Ecto neural progenitor cell (in vitro differentiated cells): ENCODE measurements at places on chromosomes 2 and 18.

- no peak for DNase-seq
These were observed 129.3 kb upstream of the CCDC68 start for GRCh38 chr18:55088561-55088960.

DNA sequence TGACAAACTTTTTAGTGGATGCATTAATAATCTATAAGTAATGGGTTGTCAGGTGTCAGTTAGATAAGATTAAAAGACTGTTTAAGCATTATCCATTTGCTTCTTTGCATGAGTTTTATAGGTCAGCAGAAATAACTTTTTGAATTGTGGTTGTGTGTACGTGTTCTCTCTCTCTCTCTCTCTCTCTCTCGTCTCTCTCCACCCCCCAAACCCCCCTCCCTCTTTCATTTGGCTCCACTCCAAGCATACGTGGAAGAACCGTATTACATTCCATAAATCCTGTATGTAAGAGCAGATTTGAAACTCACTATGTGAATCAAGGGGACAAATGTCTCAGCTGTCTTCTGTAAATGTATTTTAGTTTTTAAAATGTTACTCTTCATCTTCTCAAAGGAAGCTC lies 120.2 kb downstream of the MEIS1 start:
- no peak for DNase-seq

GRCh38 chr2:12607971-12608370 lies 108.8 kb upstream of the TRIB2 start:
- DNase-seq: no peak

GRCh38 chr18:50973367-50974126 lies 5.7 kb downstream of the ELAC1 start:
- DNase-seq: no peak

DNA sequence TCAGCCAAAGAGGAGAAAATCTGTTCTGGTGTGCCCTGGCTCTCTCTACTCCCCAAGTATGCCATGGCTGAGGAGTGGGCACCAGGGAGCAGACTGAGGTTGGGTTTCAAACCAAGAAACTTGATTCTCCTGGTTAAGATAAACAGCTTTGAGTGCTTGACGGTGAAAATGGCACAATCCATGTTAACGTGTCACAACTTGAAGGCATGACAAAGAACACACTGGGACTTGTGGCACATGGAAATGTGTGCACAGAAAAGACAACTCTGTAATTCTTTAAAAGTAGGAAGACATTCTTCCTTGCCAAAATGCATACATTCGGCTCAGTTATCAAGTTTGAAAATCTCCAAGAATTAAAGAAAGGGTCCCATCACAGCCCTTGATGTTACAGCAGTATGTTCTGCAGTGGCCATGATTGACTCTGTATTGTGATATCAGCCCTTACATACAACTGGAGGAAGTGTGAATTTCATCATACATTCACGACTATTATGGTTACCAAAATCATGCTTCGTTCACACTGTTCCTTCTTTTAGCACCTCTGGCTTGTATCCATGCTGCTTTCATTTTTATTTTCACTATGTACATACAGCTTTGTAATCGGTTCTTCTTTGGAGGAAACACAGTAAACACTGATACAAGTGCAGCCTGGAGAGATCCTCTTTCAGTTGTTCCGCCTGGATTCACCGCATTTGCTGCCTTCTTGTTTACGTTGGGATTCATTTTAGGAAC lies 15.6 kb upstream of the ACTG2 start:
- DNase-seq: no peak

GRCh38 chr18:54958704-54959625 lies at the start of gene CCDC68:
Gene CCDC68, minus strand, starts transcription at chr18:54959461. Its CDS starts 16,670 bp downstream, at chr18:54942791.
- peak; percentile 61 for DNase-seq

DNA sequence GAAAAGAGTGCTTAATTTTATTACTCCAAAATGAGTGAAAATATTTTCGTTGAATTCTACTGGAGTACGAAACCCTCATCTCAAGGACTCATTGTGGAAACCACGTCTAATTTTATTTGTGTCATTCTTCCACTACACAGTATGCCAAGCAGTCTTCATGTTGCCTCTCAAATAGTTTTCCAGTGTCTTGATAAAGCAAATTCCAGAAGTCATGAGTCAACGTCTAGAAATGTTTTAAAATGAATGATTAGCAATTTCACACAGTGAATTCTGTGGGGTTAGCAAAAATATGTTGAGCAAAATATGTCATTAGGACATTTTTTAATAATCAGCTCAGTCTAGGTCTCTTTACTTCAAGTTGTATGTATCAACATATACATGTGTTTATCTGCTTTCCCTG lies 865.5 kb downstream of the DSC3 start:
- no peak for DNase-seq

GRCh38 chr18:63366213-63367052 lies 573 bp downstream of the KDSR start:
- no peak for DNase-seq

DNA sequence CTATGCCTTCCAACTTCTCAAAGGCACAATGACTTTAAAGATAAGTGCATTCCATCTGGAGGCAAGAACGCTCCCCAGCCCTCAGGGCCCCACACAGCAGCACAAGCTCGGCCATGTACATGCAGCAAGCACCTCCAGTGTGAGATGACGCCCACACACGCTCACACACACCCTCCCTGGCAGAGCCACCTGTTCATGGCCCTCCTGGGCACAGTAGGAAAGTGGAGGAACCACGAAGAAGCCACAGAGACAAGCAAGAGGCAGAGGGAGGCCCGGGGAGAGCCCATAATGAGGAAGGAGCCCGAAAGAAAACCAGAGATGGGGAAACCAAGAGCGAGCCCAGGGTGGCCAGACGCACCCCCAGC lies 21.7 kb downstream of the BIN1 start:
- no peak for DNase-seq

DNA sequence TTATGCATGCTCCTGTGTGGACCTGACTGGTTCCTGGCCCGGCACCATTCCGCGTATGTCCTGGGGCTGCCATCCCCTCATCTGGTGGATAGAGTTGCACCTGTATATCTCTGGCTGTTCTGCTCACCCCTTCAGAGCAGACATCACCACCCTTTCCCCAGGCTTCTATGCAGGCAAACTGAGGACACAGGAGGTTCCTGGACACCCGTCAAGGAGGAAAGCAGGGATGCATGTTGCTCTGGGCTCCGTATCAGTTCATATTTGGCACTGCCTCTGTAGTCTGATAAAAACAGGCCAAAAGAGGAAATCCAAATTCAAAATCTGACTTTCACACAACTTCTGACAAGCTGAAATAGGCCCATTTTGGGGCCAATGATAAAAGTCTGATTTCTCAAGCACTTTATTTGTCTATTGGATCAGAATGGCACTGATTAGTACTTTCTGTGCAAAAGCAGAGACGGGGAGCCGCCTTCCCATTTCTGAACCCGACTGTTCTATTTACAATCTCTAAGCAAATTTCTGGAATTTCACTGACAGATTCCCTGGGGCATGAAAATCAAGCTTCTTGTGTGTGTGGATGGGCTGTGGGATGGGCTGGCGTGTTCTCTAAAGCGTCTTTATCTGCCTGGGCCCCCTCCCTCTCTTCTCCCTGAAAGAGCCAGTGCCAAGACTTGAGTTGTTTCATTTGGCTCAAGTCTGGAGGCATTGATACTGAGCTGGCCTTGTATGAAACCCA lies 96.9 kb downstream of the SETBP1 start:
- DNase-seq: no peak

DNA sequence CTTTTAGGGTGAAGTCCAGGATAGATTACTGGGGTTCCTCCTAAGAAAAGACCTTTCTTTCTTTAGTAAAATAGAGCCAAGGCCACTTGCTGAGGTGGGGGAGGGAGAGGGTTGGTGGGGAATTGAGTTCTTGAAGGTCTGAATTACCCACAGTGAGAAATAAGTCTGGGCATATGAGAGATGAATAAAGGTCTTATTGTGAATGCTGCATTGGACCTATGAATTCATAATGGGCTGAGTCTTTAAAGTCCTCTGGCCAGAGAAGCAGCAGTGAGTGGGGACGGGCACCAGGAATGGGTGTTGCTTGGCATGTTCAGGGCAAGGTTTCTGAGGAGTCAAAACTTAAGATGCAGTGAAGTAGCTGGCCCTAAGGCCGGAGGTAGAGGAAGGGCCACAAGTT lies 10.5 kb downstream of the MAPRE3 start:
- no peak for DNase-seq

- peak; percentile 19 for DNase-seq
These were observed 5.2 kb upstream of the TPO start for GRCh38 chr2:1407950-1408675.

DNA sequence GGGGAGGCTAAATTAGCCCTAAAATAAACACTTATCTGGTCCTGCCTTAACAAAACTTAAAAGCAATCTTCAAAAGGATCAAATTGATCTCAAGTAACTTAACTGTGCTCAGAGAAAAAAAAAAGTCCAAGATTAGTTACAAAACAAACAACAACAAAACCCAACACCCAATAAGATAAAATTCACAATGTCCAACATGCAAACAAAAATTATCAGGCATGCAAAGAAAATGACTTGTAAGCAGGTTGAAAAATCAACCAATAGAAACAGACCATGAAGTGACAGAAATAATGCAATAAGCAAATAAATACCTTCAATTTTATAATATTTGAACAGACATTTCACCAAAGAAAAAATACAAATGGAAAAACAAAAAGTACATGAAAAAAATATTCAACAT lies 4.0 kb upstream of the REEP1 start:
- no peak for DNase-seq

DNA sequence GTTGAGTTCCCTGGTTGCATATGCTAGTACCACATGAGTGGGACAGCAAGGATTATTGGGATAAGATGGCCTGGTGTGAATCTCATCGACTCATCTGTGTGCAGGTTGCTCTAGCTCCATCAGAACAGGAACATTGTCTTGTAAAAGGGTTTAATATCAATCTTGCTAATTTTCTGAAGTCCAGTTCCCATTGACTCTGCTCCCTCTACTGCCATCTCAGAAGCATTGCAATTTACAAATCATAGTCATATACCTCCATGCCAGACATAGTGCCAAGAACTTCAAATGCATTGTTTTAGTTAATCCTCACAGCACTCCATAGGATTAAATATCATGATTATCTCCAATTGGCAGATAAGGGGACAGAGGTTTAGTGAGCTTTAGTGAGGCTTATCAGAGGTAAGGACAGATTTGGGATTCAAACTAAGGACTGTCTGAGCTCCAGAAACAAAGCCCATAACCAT lies 4.8 kb upstream of the STAT4 start:
- no peak for DNase-seq

DNA sequence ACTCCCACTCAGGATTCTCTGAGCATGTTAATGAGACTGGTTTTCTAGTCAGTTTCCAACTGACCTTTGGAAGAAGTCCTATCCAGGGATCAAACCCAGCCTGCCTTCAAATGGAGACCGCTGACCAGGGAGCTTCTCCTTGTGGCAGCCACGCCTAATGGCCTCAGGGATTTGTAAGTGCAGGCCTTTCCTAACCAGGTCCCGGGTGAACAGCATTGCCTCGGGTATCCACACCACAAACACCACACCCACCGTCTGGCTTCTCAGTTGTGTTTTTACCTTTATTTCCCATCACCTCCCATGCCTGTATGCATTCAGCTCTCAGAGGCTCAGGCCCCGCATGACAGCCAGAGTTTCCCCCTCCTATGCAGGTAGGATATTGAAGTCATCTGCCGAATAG lies 406.3 kb upstream of the HS6ST1 start:
- DNase-seq: no peak

DNA sequence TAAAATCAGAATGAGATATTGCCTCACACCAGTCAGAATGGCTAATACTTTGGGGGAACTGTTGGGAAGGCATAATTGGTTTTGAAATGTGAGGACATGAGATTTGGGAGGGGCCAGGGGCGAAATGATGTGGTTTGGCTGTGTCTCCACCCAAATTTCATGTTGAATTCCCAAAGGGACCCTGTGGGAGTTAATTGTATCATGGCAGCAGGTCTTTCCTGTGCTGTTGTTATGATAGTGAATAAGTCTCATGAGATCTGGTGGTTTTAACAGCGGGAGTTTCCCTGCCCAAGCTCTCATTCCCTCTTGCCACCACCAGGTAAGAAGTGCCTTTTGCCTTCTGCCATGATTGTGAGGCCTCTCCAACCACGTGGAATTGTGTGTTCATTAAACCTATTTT lies 59.6 kb downstream of the CSRNP3 start:
- no peak for DNase-seq

DNA sequence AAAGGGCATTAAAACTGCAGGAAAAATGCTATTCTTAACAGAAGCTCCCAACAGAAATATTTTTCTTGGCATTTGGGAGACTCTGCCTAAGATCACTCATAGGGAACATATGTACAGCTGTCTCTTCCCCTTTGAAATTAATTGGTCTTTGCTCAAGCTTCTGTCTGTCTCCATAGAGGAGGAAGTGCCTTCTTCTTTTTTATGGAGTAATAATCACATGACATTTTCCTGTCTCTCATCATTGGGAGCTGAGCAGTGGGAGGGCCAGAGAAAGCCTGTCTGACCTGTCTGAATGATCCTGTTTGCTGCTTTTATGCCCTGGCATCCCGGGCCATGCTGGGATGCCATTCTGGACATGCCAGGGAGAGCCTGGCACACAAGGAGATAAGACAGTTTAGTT lies 145.6 kb downstream of the AQP4 start:
- DNase-seq: no peak

DNA sequence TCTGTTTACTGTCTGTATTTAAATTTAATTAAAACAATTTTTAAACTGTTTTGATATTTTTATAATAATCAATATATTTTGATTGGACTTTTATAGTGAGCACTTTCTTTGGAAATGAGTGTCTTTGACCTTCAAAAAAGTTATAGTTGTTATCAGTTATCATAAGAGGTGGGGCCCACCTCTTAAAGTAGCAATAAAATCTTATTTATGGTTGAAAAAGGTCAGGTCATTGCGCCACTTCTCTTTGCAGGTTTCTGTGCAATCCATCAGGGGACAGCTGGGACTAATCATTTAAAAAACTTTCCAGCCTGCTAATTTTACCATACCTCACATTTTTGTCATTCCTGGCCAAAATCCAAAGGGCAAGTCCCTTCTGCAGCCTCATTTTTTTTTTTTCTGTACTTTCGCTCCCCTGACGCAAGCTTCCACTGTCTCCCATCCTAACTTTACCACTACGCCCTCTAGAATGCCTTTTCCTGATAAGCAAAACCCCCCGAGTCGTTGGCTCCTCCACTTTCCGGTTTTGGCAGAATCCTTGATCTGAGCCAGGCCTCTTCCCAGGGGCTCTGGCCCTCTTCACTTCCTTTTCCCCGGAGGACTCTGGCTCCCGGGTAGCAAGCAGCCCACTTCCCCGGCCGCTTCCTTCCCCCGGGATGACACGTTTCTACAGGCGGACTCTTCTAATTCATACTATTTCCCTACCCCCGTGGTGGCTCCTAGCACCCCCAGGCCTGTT lies 1.1 kb upstream of the SEH1L start:
- peak; percentile 74 for DNase-seq
